ENCODE measurements at places on chromosomes 2 and 18.

GRCh38 chr2:234025891-234026401, 24.6 kb upstream of the SPP2 start:
- DNase-seq, result no peak

GRCh38 chr2:40559175-40559574, 107.3 kb upstream of the SLC8A1 start:
- DNase-seq, result no peak

- no peak for DNase-seq
Observed at GRCh38 chr2:172888714-172889669, 153.3 kb downstream of the RAPGEF4 start.

GRCh38 chr2:155913356-155913755, 419.2 kb downstream of the NR4A2 start:
- DNase-seq, result no peak
